ENCODE measurements at places on chromosomes 3 and 15.

DNA sequence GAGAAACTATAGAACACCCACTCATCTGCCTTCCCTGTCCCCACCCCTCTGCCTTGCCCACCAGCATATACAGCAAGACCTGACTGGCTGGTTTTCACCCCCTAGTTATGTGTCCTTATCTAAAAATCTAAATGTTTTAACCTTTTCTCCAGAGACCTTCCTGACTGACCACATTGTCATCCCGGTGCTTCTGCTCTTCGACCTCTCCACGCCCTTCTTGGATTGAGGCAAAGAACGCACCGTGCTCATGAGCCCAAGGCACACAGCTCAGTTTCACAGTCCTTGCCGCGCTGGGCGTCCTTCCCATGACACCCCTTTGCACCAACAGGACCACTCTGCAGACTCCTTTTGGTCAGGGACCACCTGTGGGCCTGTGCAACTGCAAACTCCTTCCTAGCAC, 62.7 kb downstream of the B3GNT5 start:
- DNase-seq, result no peak

DNA sequence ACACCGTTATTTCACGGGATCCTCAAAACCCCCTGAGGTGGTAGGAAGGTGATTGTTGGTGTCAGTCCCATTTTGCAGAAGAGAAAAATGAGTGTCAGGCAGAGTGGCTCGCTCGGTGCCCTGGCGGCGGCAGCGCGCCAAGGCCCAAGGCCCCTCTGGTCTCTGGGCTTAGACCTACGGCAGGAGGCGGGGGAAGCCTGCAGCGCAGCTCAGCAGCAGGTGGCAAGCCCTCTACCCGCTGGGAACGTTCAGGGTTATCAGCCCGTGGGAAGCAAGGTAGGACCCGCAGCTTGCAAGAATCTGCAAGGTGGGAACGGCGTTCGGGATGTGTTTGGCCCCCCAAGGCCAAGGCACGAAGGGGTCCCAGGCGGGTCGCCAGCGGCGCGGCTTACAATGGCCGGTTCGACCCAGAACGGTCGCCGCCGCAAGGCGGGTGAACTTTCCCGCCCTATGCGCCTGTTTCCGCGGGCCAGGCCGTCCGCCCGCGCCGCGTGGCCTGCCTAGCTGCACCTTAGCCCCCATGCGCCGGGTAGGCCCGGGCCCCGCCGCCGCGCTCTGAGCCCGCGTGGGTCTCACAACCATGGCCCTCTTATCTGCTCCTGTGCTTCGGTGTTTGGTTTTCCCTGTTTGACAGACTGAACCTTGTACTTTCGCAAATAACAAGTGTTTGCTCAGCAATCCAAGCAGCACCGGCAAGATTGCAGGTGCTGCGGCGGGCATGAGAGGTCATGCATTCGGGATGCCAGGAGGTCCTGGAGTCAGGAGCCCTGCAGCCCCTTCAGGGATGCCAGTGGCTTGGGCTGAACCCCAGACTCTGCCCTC, 39.7 kb downstream of the CCNL1 start:
- no peak for DNase-seq

DNA sequence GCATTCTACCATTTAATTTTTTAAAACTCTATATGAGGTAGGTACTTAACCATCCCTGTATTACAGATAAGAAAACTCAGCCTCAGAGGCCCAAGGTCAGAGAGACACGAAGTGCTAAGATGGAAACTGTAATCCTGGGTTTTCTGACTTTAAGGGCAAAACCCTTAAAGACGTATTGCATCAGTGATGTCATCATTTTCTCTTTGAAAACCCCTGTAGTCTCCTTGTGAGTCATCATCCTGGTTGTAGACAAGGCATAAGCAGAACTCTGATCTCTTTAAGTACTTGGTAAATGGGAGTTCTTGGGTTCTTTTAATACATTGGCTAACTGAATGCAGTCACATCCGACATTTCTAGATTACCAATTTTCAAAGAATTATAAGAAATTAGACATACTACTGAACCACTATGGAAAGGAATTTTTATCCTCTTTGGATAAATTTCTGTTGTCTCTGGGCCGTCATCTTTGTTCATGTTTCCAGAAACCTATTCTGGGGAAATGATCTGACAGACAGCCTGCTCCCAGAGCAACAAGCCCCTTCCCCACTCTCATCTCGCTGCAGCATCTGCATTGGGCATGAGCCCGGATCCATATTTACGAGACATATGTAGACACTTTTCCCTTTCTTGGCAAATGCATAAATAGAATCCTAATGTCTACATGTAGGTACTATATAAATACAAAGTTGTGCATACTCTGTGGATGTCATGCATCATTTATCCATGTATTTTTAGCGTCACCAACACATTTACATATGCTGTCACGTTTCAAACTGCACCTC, 48.7 kb upstream of the MDFIC2 start:
- DNase-seq, result no peak

GRCh38 chr3:113193719-113194118, 17.6 kb upstream of the BOC start:
- no peak for DNase-seq

GRCh38 chr3:30225021-30225420, 381.4 kb upstream of the TGFBR2 start:
- DNase-seq, result no peak
